Activated CD4-positive, alpha-beta T cell treated with anti-CD3 and anti-CD28 coated beads for 24 hours (primary cell): ENCODE measurements at places on chromosomes 4 and X.

DNA sequence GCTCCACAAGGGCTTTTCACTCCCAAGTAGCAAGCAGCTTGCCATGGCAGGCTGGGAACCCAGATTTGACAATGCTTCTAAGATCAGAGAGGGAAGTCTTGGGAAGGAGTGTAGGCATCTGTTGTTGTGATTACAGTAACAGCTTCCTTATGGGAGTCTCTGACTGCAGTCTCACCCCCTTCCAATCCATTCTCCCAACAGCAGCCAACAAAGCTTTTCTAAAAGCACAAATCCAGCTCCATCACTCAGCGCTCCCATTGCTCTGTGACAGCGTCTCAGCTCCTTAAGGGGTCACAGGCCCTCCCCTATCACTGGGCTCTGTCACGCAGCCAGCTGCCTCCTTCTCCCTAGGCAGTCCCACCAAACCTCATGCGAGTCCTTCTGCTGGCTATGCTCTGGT is 7.1 kb downstream of the IGFBP7 start:
- no peak for DNase-seq

GRCh38 chr4:165756836-165757235 is 116.2 kb upstream of the TLL1 start:
- DNase-seq = no peak

GRCh38 chrX:24603191-24603590 is 44.0 kb downstream of the PCYT1B start:
- no peak for DNase-seq

DNA sequence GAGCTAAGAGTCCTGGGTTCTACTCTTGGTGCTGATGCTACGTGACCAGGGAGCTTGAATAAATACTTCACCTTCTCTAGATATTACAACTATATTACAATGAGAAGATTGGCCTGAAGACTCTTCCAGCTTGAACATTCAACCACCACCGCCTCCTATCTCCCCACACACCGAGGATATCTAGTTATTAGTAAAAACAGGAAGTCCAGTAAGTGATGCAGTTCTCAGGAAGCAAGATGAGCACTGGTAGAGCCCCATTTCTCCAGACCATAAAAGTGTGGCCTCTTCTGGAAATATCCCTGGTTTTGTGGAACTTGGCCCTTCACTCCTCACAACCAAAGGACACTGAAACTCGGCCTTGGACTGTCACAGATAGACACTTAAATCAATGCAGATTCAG is 18.5 kb downstream of the PJA1 start:
- DNase-seq = no peak

DNA sequence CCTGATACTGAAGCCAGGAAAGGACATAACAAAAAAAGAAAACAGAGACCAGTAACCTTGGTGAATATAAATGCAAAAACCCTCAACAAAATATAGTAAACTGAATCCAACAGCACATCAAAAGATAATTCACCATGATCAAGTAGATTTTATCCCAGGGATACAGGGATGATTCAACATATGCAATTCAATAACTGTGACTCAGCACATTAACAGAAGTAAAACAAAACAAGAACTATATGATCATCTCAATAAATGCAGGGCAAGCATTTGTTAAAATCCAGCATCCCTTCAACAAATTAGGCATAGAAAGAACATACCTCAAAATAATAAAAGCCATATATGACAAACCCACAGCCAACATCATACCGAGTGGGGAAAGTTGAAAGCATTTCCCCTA is 112.0 kb downstream of the HHIP start:
- no peak for DNase-seq

GRCh38 chr4:177582992-177583391 is 140.8 kb upstream of the AGA start:
- DNase-seq = no peak

- DNase-seq = no peak
Measured at GRCh38 chr4:8771666-8772065, 100.0 kb downstream of the HMX1 start.

DNA sequence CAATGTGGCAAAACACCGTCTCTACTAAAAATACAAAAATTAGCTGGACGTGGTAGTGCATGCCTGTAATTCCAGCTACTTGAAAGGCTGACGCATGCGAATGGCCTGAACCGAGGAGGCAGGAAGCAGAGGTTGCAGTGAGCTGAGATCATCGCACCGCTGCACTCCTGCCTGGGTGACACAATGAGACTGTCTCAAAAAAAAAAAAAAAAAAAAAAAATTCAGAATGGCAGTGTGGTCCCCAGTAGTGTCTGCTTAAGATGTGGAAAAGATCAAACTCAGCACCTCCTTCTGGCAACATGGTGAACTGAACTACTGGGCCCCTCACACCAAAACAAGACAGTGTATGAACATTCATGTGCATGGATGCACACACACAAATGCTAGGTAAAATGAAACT is 32.2 kb downstream of the SMS start:
- DNase-seq = peak; percentile 9

DNA sequence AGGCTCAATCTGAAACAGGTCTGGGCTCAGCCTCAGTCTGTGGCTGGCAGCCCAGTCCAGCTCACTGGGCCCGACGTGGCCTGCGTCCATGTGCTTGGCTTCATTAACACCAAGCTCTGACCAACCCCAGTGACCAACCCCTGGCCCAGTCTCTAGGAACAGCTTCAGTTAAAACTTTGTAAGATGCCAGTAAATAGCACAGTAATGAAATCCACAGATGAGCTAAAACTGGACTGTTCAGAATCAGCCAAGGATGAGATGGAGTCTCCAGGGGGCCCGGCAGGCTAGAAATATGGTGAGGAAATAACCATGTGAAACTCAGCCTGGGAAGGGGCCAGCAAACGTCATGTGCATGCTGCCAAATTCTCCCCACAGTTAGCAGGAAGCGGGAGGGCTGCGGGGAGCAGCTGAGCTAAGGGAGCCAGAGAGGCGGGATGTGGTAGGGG is 37.1 kb upstream of the XPNPEP2 start:
- DNase-seq = no peak

- DNase-seq = no peak
Measured at GRCh38 chr4:100286636-100287035, 96.4 kb upstream of the DDIT4L start.

DNA sequence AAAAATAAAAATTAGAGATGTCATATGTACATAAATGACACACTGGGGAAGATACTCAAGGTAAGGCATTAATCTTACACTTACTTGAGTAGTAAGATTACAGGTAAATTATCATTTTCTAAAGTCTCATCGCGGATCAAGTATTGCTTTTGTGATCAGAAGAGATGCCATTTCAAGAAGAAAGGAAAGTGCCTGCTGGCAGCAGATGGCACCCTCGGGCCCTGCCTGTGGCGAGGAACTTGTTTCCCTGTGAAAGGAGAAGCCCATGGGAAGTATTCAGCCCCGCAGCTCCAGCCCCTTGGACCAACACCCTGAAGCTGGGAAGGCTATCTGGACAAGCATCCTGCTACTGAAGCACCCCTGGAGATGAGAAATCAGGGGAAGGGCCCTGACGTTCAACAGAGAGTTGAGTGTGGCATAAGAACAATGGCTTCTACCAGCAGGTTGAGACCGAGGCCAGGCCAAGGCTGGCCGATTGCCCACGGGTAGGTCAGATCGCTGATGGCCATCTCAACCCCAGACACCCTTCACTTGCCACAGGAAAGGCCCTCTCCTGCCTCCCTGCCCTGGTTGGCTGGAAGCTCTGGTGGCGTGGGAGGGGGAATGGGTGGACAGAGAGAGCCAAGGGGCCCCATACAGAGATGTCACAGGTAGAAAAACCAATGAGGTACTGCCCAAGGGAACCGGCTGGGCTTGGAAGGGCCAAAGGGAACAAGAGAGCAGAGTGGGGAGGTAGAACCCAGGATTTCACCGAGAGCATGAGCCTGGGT is 18.8 kb upstream of the MXD4 start:
- DNase-seq = no peak

- DNase-seq = no peak
Measured at GRCh38 chr4:112860830-112861690, 188.4 kb upstream of the ANK2 start.

DNA sequence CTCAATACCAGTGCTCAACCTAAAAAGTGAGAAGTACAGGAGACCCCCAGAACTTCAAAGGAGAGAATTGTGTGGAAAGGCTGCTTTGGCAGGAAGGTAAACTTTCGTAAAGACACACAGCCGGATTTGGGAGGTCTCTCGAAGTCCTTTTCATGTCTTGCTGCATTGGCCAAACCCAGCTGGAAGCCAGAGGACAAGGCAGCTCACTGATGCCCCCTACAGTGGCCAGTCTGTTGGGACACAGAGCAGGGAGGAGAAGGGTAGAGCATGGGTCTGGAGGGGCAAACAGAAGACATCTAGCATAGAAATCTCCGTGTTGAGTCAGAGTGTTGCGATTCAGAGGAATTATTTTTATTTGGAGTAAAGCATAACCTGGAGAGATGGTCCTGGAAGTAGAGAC is 198.9 kb downstream of the ANK2 start:
- no peak for DNase-seq

DNA sequence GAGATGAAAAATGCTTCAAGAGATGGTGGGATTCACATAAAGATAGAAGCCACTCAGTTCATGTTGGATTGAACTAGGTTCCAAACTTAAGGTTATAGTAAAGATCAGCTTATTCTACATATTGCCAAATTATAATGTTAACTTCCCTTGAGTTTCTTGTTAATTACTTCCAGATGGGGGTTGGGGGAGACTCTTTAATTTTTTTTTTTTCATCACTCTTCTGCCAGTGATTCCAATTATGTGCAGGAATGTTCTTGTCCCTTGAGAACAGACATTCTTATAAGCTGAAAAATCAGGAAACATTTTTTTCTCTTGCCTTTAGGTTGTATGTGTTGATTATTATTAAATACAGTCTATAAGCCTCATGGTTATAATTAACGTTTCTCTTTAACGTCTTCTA is 30.0 kb downstream of the MND1 start:
- no peak for DNase-seq

DNA sequence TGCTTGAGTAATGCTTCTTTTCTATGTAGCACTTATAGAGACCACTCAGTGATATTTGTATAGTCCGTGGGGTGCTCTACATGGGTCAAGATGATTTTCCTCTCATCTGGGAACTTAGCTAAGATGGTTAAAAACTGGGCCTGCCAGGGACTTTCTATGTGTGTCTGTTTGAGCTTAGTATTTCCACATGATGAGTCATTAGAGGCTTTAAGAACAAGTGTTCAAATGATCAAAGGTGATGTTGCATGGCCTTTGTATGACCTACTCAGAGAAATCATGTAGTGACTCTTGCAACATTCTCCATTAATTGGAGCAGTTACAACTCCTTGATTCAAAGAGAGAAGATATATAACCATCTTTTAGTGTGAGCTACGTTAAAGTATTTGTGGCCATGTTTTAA is 1480.5 kb upstream of the IGFBP7 start:
- no peak for DNase-seq

- no peak for DNase-seq
Measured at GRCh38 chr4:147644471-147644870, 27.3 kb downstream of the TMEM184C start.

DNA sequence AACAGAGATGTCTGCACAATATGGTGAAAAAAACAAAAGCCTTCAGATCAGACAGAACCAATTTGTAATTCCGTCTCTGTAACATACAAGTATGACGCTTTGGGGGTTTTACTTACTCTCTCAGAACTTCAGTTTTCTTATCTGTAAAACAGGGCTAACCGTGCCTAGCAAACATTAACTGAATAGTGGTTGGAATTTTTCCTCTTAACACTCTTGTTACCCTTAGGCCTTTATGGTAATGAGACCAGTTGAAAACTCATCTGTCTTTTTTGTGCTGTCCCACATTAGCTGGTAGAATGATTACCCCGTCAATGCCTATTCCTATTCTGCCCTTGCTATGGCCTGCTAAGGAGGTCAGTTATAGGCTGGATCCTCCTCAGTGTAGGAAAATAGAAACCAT is 4.5 kb upstream of the MYOZ2 start:
- DNase-seq = no peak

GRCh38 chr4:77821775-77822174 is 2.6 kb upstream of the CNOT6L start:
- no peak for DNase-seq

DNA sequence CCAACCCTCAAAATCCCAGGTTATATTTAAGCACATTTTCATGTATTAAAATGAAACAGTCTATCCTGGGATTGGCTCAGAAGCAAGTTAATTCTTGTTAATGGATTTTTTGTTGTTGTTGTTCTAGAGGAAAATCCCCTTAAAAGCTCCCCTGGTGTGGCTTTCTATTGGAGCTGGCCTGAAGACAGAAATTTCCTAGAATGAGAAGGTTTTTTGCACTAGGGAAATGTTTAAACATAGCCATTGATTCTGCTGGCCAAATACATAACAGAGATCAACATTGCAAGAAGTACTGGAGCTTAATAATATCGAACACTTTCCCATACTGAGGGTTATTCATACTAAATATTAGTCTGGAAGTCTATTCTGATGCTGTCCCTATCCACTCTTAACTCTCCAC is 148.8 kb upstream of the PCDH18 start:
- DNase-seq = no peak

DNA sequence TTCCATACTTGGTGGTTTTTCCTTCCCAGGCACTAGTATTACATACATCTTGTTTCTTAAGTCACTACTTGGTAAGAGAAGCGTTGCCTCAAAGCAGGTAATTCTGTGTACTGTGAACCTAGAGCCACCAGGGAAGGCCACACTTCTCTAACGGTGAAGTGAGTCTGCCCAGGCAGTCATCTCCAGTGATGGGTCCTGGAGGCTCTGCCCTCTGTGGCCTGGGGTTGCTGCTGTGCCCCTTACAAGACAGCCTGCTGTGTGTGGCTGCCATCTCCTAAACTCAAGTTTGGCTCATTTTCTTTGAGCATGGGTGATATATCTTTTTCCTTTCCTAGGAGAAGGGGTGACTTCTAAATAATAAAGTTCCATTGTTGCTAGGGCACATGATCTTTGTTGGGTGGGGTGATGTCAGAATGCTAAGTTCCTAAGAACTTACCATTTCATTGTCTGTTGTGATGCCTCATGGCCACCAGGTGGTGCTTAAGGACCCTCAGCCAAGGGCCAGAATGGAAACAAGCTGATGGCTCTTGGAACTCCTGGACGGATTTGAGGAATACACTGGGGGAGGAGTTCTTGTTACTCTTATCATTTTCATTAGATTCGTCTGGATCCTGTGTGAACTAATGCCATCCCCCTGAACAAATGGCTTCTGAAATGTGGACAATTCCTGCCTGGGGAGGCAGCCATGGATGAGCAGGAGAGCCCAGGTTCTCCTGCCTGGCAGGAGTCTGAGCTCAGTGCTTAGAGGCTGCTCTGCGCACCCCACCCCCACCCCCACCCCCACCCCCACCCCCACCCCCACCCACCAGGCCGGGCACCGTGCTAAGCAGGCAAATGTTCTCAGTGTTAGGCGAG is 41.1 kb upstream of the WDR1 start:
- no peak for DNase-seq

DNA sequence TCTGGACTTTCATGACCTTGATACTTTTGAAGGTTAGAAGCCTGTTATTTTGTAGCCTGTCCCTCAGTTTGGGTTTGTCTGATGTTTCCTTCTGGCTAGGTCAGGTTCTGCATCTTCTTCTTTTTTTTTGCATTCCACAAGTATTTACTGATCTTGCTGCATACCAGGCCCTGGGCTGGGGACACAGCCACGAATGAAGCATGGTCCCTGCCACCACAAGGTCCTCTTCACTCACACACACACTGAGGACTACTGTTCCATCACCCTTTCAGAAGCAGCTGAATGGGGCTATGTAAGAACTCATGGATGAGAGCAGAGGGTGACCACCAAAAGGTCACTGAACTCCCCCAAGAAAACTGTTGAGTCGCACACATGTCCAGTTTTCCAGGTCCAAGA is 39.2 kb downstream of the USP11 start:
- no peak for DNase-seq

- no peak for DNase-seq
Measured at GRCh38 chr4:107800706-107801105, 24.0 kb upstream of the SGMS2 start.

- no peak for DNase-seq
Measured at GRCh38 chrX:30304866-30305265, 4.3 kb downstream of the NR0B1 start.
